ENCODE measurements at places on chromosomes 12 and 14.

- no peak for DNase-seq
Measured at GRCh38 chr12:65308006-65308405, 29.5 kb downstream of the MSRB3 start.

GRCh38 chr14:75060420-75060819, 3.4 kb downstream of the ACYP1 start:
- no peak for DNase-seq

DNA sequence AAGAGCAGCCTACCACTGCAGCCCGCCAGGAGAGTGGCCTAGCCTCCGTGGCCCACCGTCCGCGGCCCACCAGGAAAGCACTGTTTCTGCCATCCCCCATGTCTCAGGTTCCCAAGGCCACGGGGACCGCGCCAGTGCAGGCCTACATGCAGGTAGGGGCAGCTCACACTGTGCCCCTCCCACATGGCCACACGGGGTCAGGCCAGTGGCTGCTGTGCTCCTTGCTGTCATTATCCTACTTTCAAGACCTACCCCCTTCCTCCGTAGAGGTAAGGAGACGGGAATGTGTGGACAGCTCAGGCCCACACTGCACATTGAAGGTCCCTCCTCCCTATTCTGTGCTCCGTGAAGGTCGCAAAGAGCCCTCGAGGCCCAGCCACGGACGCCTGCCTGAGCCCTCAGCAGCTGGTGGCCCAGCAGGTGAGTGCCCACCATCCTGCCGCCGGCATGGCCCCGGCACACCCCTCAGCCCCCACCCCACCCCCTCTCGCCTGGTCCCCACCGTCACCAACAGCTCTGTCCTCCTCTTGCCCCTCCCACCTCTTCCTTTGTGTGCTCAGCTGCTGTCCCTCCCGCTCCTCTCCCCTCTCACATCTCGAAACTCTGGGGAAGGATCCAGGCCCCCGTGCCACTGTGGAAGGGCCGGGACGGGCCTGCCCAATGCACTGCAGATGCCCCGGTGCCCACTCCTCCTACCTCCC, 10.0 kb downstream of the DDX51 start:
- no peak for DNase-seq

- DNase-seq, result no peak
Measured at GRCh38 chr12:39586816-39587215, 32.8 kb downstream of the ABCD2 start.

DNA sequence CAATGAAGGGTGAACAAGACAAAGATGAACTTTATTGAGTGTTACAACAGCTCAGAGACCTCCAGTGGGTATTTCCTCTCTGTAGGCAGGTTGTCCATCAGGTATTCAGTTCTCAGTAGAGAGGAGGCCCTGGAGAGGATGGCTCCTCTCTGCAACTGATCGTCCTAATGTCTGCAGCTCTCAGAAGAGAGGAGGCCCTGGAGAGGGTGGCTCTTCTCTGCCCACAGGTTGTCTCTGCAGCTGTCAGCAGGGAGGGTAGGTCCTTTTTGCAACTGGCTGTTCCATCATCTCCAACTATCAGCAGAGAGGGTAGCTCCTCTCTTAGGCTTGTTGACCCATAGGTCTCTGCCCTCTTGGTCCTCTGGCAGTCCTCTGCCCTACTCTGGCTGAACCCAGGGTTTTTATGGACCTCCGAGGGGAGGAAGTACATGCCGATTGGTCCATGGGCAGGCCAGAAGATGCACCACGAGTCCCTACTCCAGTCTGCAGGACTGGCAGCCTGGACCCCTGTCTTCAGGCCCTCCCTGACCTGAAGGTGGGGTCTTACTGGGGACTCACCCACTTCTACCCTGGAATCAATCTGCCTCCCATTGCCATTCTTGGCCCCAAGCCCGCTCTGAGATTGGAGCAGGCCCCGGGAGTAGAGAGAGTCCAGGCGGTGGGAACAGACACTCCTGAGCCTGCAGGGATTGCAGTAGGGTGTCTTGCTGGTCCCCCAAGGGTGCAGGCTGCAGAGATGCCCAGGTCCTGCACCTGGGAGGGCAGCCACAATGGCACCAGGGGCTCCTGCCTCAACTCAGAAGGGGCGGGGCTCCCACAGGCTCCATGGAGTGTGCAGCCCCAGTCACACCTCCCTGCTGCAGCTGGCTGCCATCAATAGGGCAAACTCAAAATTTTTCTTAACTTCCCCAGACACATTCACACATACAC, 2.3 kb downstream of the TMEM116 start:
- DNase-seq, result no peak

Measured in omental fat pad (tissue), 4 donors.